ENCODE measurements at places on chromosomes 13 and 19.

DNA sequence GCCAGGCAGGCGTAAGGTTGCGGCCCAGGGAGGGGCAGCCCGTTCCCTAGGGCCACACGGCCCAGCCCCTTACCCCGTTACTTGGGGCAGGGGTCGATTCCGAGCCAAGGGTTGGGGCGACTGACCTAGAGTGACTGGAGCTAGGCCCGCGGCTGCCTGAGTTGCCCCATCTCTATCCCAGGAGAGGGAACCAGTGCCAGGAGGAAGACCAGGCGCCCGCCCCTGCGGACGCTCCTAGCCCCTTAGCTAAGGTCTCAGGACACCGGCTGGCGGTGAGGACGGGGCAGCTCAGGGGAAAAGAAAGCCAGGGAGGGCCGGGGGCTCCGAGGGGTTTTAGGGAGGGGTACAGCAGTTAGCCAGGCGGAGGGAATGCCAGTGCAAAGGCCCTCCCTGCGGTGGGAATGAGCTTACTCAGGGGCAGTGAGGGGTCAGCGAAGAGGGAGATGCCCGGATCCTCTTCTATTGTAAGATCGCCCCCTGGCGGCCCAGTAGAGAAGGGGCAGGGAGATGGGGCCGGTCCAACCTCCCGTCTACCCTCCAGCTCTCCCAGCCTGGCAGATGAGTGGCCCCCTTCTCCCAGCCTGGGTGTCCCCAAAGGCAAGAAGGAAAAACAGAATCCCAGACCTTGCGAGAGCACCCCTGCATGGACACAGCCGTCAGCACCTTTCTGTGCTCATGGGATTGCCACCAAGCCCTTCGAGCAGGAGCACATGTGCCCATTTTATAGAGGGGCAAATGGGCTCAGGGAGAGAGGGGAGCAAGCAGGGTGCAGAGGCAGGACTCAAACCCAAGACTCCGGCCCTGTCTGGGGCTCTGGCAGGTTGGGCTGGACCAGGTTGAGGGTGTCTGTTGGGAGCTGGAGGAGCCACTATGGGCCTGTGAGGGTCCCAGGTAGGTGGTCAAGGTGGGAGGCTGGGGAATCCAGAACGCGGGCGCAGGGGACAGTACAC lies 16.3 kb downstream of the CILP2 start:
- peak; percentile 33 for DNase-seq

GRCh38 chr19:21028969-21029268 lies 8.5 kb downstream of the ZNF430 start:
- no peak for DNase-seq

DNA sequence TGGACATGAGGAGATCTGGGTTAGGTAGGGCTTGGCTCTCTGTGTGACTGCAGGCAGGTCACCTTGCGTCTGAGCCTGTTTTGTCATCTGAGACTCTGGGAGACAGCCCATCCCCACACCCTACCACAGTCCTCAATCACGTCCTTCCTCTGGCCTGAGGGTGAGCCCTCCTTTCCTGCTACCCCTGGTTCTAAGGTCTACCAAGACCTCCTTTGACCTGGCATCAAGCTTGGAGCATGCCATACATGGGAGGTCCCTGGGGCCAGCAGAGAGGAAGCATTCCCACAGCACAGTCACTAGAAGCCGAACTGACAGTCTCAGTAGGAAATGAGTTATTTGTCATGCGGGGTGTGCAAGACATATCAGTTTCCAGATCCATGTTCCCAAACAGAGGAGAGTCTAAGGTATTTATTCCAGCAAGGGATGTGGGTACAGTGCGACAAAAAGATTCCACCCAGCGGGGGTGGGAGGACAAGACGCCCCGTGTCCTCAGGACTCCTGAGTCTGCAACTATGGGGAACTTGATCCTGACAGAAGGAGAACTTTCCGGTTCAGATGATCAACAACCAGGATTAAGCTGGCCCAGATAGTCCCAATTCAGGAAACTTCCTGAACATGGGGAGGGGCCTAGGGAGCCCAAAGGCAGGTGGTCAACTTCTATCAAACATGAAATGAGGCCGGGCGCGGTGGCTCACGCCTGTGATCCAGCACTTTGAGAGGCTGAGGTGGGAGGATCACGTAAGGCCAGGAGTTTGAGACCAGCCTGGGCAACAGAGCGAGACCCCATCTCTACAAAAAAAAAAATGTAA lies 9.5 kb downstream of the ARRDC2 start:
- no peak for DNase-seq

GRCh38 chr13:102699504-102699903 lies 4.7 kb upstream of the METTL21C start:
- no peak for DNase-seq

DNA sequence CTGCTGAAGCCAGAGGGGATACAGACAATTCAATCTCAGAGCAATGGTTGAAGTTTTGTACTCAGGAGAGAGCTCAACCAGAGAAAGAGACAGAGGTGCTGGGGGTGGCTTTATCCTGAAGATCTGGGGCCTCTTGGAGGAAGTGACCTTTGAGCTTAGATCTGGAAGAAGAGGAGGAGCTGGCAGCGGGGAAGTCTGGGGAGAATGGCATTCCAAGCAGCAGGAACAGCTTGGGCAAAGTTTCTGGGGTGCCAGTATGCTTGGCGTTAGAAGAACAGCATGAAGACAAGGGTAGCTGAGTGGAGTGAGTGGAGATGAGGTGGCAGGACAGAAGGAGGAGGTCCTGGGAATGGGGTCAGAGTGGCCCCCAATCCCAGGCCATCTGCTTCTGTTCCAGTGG lies 11.3 kb downstream of the MAST3 start:
- DNase-seq = no peak

GRCh38 chr19:7199613-7200533 lies 94.3 kb downstream of the INSR start:
- no peak for DNase-seq

DNA sequence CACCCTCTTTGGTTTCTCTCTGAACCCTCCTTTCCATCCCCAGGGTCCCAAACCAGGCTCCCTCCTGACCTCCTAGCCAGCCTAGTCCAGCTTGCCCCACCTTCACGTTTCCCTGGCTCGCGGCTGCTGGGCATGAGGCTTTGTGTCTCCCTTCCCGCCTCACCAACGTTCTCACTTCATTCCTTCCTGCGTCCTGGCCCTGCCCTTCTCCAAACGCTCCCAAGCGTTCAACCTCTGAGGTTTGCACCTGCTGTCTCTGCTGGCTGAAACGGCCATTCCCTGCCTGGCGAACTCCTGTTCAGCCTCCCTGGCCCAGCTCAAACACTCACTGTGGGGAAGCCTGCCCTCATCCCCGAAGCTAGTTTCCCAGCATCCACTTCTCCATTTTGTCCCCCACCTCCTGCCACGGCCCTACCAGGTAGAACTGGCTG lies 12.4 kb downstream of the EPS8L1 start:
- DNase-seq = no peak

DNA sequence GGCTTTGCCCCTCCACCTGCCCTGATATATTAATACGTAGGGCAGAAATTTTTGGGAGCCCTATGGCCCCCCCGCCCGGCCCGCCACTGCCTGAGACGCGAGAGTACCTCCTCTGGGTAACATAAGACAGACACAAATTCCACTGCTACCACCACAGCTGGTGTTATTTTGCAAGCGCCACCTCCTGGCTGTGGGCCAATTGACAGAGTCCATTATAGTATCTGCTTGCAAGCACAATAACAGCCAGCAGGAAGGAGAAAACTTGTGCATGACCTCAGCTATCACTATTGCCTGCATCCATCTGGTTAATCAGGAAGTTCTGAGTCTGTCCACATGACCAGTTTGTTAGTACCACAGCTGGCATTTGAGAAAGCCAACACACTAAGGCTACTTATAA lies 25.3 kb upstream of the OR10H2 start:
- DNase-seq = no peak

- DNase-seq = no peak
Measured at GRCh38 chr13:111461445-111462149, 141.2 kb downstream of the TEX29 start.

DNA sequence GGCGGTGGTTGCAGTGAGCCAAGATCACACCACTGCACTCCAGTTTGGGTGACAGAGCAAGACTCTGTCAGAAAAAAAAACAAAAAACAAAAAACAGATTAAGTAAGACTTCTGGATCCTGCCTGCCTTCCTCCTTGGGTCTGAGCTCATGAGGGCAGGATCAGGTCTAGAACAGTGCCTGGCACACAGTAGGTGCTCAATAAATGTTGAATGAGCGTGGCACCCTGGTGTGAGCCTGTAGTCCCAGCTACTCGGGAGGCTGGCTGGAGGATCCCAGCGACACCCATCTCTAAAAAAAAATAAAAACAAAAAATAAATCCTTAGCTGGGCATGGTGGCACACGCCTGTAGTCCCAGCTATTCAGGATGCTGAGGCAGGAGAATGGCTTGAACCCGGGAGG lies 2.8 kb upstream of the CDC37 start:
- no peak for DNase-seq

Measured in CD8-positive, alpha-beta memory T cell (primary cell).